Urinary bladder (tissue), 4 donors: ENCODE measurements at places on chromosomes 4 and X. TPM values are rescaled to one million over a fixed set of nuclear protein-coding genes. Genes with fewer than 3 reads are reported as not detected.
A peak's percentile ranks its signal among the peaks of the same experiment; 100 is the strongest.

Gene SGMS2
- 13.3 TPM for polyA plus RNA-seq

Gene ZFYVE28
- 8.4 TPM for polyA plus RNA-seq

Gene LONRF3
- polyA plus RNA-seq = 7.4 TPM

Gene TRIML1
- not detected for polyA plus RNA-seq

Gene CCDC158
- 0.23 TPM for polyA plus RNA-seq

Gene IQCM
- polyA plus RNA-seq = not detected

Gene KLB
- polyA plus RNA-seq = 0.48 TPM

Gene GAR1
- 17.2 TPM for polyA plus RNA-seq

Gene PPID
- polyA plus RNA-seq = 26.1 TPM

Gene POF1B
- polyA plus RNA-seq = 2.2 TPM

Gene ZMAT1
- polyA plus RNA-seq = 3.6 TPM

Gene TENM3
- polyA plus RNA-seq = 2.8 TPM

Gene PLAC1
- 0.23 TPM for polyA plus RNA-seq

Gene TLR10
- 0.05 TPM for polyA plus RNA-seq

Gene CLDN22
- not detected for polyA plus RNA-seq

Gene PGM2
- 12.9 TPM for polyA plus RNA-seq

Gene NLRP2B
- not detected for polyA plus RNA-seq

Gene H2BW2
- polyA plus RNA-seq = not detected

Gene SYTL5
- polyA plus RNA-seq = 0.22 TPM

Gene MAGEC1
- polyA plus RNA-seq = not detected

GRCh38 chr4:17058536-17058915, 160.1 kb upstream of the LDB2 start:
- DNase-seq = no peak

DNA sequence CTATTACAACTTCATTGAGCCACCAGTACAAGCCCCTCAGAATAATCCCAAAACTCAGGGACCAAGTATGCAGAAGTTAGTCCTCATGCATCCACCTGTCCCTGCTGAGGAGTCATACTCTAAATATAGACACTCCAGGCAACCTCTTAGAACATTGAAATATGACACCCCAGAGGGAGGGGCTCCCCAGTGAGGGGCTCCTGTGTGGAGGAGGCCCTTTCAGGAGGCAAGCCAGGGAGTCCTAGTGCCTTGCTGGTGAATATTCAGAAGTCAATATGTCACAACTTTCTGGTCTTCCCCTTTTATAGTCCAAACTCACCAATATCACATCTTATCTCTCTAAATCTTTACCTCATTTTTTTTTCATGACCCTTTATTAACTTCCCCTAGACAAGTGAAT, 1.6 kb upstream of the ARMCX6 start:
- no peak for DNase-seq

GRCh38 chr4:680551-680927, 6.2 kb downstream of the MYL5 start:
- no peak for DNase-seq

- no peak for DNase-seq
Measured at GRCh38 chrX:107747596-107748161, 27.9 kb downstream of the TSC22D3 start.

GRCh38 chr4:109928327-109929045, 15.8 kb downstream of the EGF start:
- no peak for DNase-seq

- no peak for DNase-seq
Measured at GRCh38 chr4:121733942-121734341, 31.0 kb downstream of the SMIM43 start.

- no peak for DNase-seq
Measured at GRCh38 chr4:154928640-154929257, 147.7 kb downstream of the RBM46 start.

GRCh38 chr4:47383829-47384427, 79.6 kb downstream of the COMMD8 start:
- peak; percentile 21 for DNase-seq

GRCh38 chr4:70927502-70928137, 25.5 kb downstream of the MOB1B start:
- no peak for DNase-seq

GRCh38 chrX:17520016-17520615, 145.1 kb downstream of the NHS start:
- DNase-seq = no peak

DNA sequence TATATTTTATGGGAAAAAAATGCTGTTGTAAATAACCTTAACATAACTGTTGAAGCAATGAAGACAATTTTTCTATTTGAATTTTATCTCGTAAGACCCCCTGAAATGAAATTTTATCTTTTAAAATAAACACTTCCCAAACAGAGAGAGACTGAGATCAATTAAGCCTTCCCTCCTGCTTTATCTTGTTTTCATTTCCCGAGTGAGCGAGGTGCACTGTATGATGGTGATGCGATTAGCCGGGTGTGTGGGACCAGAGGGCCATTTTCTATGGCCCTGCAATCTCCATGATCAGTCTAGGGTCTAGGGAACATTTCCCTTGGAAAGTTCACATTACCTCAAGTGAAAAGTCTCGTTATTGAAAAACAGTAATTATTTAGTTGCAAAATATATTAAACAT, 134.1 kb upstream of the MID1 start:
- DNase-seq = no peak

GRCh38 chrX:25178555-25178954, 162.8 kb upstream of the ARX start:
- DNase-seq = no peak

- DNase-seq = no peak
Measured at GRCh38 chr4:2263926-2264321, 2.0 kb upstream of the MXD4 start.

DNA sequence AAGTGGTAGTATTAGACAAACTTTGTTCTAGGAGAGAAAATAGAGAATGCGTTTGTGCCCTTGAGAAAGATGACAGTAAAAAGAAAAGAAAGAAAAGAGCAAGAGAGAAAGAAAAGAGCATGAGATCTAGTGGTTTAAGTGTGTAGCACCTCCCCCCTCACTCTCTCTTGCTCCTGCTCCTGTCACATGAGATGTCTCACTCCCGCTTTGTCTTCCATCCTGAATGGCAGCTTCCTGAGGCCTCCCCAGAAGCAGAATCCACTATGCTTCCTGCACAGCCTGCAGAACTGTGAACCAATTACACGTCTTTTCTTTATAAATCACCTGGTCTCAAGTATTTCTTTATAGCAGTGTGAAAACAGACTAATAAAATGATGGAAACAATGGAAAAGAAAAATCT, 499.6 kb downstream of the ACTRT1 start:
- DNase-seq = no peak

GRCh38 chrX:2145692-2146367, 354.9 kb downstream of the DHRSX start:
- no peak for DNase-seq

DNA sequence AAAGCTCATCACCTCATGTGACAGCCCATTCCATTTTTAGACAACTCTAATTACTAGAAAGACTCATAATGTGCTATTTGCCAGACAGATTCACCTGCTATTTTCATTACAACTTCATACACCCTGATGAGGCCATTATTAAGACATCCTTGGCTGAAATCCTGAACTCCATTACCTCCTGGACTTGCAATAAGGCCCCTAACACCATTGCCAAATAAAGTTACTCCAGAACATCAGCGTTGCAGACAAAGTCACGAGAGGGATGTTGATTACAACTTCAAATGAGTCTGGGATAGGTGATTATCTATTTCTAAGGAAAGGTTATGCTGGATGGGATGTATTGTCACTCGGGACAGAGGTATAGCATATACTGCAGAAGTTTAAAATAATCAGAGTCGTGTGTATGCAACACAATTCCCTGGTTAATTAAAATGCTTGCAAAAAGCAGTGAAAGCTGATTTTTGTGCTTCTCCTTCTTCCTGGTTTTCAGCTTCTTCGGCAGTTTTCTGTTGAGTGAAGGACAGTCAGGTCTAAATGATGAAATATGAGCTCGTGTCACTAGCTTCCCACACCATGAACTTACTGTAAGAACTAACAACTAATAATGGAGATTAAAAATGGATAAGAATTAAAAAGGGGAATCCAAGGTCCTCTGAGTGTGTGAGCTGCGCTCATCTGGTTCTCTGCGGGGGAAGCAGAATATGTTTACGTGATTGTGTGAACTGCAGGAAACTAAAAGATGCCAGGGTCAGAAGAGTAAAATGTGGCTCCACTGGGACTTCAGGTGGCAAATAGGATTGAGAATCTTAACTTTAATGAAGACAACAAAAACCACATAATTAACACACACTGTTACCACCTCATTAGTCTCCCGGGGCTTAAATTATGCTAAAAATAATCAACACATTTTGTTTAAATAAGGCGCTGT, 17.6 kb upstream of the SOD3 start:
- no peak for DNase-seq

- DNase-seq = no peak
Measured at GRCh38 chrX:150774798-150775568, 81.8 kb downstream of the MTMR1 start.

DNA sequence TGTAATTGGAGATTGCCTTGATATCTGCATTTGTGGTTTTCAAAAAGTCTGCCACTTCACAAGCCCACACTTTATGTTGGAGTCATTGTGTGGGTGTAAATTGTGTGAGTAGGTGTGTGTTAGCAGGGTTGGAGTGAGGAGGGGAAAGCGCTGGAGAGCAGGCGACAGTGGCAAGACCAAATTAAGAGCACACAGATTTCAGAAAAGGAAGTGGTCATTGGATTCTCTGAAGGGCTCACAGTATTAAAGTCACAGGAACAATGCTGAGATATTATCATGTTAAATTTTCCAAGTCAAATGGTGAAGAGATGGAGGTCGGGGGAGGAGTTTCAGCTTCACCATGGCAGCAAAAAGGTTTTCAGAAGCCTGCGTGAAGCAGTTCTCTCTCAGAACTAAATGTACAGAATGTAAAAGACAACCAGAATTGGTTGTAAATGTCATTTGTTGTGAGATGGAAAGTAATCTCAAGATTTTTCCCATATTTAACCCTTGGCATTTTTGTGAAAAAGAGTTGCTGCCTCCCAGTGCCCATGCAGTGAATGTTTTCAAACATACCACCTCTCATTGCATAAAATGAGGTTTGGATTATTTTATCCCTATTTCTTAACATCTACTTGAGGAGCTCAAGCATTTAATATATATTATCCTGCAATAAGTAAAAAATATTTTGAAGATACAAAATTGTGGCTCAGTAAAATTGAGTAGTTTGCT, 265.9 kb downstream of the ZNF674 start:
- no peak for DNase-seq

DNA sequence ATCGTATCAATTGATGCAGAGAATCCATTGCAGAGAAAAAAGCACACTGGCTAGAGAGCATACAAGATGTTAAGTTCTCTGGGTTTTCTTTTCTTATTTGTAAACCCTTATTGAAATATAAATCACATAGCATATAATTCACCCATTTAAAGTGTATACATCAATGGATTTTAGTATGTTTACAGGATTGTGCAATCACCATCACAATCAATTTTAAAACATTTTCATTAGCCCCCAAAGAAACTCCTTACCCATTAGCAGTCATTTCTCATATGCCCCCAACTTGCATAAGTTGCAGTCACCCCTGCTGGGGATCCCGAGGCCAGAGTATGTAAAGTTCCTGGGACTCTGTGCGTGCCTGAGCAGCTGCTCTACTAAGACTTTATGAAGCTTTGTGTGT, 34.9 kb upstream of the TRO start:
- DNase-seq = no peak

- DNase-seq = no peak
Measured at GRCh38 chr4:109206620-109207019, 95.8 kb downstream of the COL25A1 start.

DNA sequence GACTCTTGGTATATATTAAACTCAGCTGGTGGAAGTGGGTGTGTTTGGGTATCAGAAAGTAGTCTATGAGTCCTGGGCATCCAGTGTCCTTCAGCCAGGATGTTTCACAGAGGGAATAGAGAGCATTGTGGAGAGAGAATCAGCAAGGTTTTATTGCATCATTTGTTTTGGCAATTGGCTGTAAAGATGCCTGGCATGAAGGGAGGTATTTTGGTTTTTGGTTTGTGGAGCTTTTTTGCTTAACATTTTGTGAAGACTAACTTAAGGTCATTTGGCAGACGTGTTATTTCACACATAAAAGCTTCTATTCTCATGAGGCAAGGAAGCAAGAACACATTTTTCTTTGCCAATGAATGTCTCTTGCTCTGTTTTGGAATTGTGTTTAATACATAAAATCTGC, 71.1 kb downstream of the DCLK2 start:
- DNase-seq = no peak

GRCh38 chr4:66929748-66930147, 615.6 kb downstream of the CENPC start:
- no peak for DNase-seq

DNA sequence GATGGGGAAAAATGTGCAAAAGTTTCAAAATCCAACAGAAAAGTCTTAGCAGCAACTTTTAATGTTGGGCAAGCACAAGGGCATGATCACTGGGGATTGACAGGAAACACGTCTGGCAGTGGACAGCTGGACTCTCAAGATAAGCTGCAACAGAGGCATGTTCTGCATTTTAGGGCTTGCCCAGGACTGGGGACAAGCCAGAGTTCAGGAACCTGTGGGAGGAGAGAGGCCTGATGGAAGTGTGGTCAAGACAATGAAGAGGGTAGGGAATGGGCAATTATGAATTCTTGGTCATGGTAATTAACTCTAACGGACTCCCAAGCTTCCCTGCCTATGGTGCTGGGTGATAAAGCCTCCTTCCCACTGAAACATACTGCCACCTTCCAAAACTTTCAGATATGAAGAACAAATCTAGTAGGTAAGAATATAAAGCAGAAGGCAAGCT, 48.4 kb downstream of the ANXA3 start:
- DNase-seq = no peak

DNA sequence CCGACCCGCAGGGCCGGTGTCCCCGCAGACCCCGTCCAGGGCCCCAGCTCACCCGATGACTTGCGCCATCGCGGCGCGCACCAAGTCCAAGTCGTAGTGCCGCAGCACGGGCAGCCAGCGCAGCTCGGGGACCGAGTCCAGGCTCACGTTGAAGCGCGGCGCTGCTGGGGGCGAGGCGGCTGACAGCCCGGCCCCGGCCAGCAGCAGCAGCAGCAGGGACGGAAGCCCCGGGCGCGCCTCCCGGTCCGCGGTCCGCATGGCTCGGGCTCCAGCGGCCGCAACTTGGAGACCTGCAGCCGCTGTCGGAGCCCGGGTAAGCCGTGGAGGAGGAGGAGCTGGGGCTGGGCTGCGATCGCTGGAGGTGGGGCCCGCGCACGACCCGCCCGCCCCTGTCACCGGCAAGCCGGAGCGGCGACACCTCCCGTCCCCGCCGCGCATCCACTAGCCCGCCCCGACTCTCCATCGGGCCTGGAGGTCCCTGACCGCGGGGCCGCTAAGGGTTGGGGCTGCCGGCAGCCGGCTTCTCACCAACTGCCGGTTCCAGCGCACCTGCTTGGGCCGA, at the start of gene NAAA:
NAAA (minus strand) TSS at position 322 of the 562 bp plus-strand sequence; CDS start at position 258, 64 bp downstream.
- DNase-seq = peak; percentile 3
